HT-29 (cell line): ENCODE measurements at places on chromosomes 5 and 9.

DNA sequence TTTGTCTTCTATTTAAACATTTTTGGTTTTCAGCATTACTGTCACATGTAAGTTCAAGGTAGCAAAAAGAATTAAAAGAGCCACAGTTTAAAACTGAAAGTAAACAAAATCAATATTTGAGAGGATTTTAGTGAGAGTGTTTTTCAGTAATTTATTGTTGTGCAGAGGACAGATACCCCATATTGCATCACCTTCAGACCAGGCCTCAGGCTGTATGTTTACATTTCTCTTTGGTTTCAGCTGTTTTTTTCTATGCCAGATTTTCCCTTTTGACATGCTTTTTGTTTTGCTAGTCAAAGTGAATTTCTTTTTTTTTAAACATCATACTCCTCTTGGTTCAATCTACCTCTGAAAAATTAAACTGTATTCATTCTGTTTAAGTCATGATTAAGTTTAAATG, 47.2 kb downstream of the MAST4 start:
- DNase-seq: no peak

DNA sequence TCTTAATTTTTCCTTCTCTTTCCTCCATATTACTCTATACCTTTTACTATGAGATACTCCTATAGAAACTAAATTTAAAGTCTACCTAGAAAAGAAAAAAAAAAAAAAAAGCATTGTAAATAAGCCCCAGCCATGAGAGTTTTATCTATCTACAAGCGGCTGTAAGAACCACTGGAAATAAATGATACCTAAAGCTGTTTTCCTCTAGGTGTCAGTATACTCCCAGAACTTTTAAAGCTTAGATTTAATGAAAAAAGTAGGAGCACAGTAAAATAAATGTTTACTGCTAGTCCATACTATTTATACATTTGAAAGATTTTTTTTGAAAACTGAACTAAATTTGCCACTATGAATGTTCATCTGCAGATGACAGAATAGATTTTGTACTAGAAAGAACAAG, 26.2 kb downstream of the TYRP1 start:
- peak; percentile 49 for DNase-seq

- DNase-seq: no peak
Observed at GRCh38 chr9:109726119-109726518, 53.9 kb upstream of the PALM2AKAP2 start.

DNA sequence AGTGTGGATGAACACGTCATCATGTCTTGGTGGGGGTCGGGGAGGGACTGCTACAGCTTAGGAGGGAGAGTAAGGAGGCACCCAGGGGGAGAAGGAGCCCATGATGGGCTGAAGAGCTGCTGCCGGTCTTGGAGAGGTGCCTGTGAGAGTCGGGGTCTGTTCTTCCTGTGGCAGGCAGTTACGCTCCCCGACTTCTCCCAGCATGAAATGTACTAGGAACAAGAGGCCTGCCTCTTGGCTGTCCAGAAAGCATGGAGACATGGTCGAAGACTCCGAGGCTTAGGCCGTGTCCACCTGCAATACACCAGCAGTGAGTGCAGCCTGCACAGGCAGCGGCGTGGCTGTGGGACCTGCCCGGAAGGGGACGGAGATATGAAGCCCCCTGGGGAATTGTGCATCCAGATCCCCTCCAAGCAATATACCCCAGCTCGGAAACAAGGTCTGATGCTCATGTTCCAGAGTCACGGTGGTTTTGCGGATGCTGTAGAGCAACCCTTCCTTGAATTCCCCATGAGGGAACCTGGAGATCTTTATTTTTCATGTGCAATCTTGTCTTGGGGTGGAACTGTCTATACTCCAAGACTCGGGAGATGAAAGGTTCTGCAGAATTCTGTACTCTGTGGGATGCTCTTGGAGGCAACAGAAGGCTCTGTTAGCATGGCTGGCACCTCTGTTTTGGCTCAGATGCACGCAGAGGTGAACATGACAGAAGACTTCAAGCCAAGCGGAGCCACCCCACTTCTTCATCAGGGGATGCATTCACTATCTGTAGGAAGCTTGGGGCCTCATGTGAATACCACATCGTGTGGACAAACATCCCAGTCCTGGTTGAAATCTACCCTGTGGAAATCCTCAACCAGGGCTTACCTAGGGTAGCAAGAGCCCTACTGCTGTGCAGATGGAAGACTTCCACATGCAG, 374.9 kb upstream of the IRX4 start:
- no peak for DNase-seq

- DNase-seq: no peak
Observed at GRCh38 chr5:159053708-159054107, 46.0 kb downstream of the EBF1 start.

GRCh38 chr5:17455942-17456341, 42.1 kb upstream of the TAF11L2 start:
- no peak for DNase-seq

DNA sequence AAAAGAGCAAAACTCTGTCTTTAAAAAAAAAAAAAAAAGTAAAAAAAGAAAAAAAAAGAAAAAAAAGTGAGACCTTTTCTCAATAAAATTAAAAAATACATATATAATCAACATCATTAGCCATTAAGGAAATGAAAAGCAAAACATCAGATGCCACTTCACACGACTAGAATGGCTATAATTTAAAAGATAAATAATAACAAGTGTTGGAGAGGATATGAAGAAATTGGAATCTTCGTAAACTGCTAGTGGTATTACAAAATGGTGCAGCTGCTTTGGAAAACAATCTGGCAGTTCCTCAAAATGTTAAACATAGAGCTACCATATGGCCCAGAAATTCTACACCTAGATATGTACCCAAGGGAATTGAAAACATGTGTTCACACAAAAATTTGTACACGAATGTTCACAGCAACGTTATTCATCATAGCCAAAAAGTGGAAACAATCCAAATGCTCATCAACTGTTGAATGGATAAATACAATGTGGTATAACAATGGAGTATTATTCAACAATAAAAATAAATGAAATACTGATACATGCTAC, 45.3 kb upstream of the SIL1 start:
- no peak for DNase-seq

- DNase-seq: no peak
Observed at GRCh38 chr5:65141493-65141892, 340.2 kb downstream of the ADAMTS6 start.

GRCh38 chr5:132065351-132065937, 5.0 kb downstream of the IL3 start:
- DNase-seq: peak; percentile 91

GRCh38 chr5:133035224-133035623, 8.9 kb upstream of the ZCCHC10 start:
- no peak for DNase-seq

GRCh38 chr5:110264661-110265060, 461.8 kb downstream of the TMEM232 start:
- no peak for DNase-seq

DNA sequence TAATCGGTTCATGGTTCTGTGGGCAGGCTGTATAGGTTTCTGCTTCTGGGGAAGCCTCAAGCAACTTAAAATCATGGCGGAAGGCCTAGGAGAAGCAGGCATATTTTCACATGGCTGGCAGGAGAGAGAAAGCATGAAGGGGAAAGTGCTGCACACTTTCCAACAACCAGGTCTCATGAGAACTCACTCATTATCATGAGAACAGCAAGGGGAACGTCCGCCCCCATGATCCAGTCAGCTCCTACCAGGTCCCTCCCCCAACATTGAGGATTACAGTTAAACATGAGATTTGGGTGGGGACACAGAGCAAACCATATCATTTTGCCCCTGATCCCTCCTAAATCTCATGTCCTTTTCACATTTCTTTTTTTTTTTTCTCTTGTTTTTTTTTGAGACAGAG, 82.1 kb downstream of the EHMT1 start:
- no peak for DNase-seq

GRCh38 chr9:128250839-128251731, 24.7 kb downstream of the GOLGA2 start:
- no peak for DNase-seq

GRCh38 chr5:53179691-53180090, 70.1 kb upstream of the MOCS2 start:
- DNase-seq: no peak

- no peak for DNase-seq
Observed at GRCh38 chr5:151497391-151498002, 50.1 kb downstream of the SLC36A1 start.

DNA sequence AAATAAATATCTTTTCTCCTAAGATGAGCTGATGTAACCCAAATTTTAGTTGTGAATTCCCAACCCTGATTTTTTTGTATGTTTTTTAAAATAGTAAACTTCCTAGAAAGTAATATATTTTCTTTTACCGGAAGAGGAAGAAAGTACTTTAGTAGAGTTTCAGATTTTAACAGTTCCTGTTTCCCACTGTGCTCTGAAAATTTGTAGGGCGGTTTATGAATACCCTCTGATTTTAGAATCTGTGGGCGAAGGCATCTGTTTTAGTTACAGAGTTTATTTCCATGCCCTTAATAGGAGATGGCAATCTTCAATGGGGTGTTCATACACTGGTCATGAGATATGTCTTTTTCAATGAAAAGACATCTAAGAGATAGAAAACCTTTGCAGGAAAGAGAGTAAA, 3.7 kb upstream of the HOMER1 start:
- DNase-seq: no peak
